ENCODE measurements at places on chromosomes 12 and 14. TPM values are rescaled to one million over a fixed set of nuclear protein-coding genes. Genes with fewer than 3 reads are reported as not detected.
A peak's percentile ranks its signal among the peaks of the same experiment; 100 is the strongest.

Gene ACRBP
- 1.6 TPM for total RNA-seq

Gene SLC22A17
- total RNA-seq: 13.4 TPM

Gene POU6F1
- 9.1 TPM for total RNA-seq

GRCh38 chr14:34671716-34672115 is 41.8 kb upstream of the SNX6 start:
- H3K36me3 ChIP-seq: no peaks in the 10 kb centered on the region
- no peak for DNase-seq
- no peak overlapping the region for H3K27ac ChIP-seq
- no peaks in the 10 kb centered on the region for H3K27me3 ChIP-seq
- H3K4me1 ChIP-seq: no peaks in the 10 kb centered on the region

DNA sequence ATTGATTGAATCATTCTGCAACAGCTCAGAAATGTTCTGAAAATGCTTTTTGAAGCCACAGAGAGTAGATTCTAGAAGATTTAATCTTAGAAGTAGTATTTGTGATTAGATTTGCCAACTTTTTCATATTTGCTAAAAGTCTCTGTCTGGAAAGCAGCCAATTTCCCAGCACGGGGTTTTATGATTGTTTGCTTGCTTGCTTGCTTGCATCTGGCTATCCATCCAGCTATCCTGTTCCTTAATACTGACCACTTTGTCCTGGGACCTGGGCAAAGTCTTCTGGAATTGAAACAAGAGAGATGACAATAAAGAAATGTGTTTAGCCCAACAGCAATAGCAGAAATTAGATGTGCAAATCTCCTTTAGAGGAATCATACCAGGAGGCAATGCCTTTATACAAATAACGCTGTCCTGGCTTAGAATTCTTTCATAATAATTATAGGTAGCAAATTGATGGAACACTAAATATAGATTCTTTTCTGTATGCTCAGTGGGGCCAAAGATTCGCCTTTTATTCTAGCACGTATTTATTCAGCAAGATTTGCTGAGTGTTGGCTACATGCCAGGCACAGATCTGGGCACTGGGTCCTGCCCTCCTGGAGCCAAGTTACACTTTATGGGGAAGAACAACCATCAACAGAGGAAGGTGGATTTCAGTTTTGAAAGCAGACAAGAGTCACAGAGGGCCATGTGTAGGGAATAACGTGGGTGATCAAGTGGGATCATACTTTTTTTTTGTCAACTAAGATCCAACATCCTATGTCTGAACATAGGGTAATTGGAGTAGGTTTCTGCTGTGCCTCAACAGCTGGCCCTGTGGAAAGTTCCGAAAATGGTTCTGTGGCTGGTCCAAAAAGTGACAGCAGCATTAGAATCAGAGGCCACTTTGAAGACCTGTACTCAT is 25.3 kb downstream of the MYBPC1 start:
- H3K36me3 ChIP-seq: no peaks in the 10 kb centered on the region
- H3K4me1 ChIP-seq: peaks cover 12% of the 10 kb centered on the region
- DNase-seq: peak; percentile 72
- H3K4me3 ChIP-seq: no peak overlapping the region

DNA sequence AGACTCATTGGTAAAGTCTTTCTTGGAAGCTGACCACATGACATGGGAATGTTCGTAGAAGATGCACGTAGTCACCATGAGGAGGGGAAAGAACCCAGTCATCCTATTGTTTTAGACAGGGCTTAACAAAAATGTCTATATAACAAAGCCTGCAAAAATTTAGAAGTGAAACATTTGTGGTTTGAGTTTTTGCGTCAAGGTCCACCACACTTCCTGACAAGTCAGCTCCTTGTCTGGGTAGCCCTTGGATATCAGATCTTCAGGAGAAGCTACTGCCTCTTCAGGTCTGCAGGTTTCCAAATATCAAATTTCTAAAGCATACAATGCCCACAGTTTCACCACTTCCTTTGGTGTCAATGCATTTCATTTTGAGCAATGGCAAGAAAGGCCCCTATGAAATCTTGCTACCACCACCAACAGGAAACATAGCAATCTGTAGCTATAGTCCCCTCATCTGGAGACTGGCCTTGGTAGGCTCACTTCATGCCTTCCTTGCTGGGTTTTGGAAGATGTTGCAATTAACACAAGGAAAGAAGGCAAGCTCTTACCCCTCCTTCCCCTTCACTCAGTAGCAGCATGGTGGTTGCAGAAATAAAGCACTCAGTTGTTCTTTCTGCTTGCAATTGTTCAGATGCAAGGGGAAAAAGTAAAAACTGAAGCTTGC is 235.2 kb downstream of the PCNX1 start:
- no peak overlapping the region for H3K4me3 ChIP-seq
- DNase-seq: no peak
- no peaks in the 10 kb centered on the region for H3K36me3 ChIP-seq
- no peak overlapping the region for H3K27ac ChIP-seq

DNA sequence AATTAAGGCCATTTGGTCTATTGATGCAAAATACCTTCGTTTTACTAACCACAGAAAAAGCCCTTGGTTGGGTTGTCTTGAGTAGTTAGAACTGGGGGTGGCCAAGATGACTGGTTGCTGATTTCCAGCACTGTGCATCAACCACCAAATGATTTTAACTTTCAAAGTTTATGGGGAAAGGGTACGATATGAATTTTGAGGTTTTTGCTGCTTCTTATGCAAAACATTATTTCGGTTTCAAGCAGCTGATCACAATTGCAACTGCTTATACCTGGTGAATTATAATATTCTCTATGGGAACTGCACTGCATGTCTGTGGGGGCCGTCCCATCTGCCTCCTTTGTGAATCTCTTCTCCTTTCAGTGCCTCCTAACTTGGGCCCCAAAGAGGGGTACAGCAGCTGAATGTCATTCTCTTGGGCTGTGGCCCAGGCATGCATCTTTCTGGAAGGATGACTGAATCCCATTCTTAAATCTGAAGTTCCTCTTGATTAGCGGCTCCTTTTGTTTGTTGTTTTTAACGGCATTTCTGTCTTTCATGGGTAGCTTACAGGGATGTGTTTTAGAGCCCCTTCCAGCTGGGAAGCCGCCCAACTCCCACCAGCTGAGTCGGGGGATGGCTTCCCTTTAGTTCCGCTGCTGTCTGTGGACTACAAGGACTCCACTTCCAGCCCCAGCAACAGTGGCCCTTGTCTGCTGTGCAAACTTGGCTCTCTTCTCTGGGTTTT is 479.8 kb downstream of the ZFP36L1 start:
- H3K27ac ChIP-seq: no peak overlapping the region
- H3K36me3 ChIP-seq: no peaks in the 10 kb centered on the region

DNA sequence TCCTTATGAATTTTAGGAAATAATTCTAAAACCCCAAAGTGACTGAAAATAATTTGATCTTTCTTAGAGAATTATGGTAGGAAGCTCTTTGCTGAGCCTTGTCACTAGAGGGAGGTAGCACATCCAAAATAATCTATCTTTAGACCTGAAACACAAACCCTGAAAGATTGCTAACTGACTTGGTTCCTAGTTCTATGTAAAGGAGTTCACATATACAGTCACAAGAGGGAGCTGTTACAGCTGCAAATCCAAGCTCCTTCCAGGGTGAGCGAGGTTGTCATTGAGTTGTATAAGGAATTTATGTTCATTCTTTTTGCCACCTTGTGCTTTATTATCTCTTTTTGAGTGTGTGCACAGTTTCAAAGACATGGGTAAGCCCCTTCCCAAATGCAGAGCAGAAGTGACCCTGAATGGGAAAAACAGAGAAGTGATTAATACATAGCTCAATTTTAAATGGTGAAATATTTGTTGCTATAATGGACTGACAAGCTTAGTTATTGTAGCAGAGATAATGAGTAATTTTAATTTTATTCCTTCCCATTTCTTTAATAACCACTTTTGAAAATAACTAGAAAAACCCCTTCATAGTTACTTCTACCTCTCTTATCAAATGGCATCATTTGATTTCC is 387.9 kb downstream of the DAD1 start:
- no peak for DNase-seq
- H3K4me1 ChIP-seq: no peaks in the 10 kb centered on the region
- no peaks in the 10 kb centered on the region for H3K36me3 ChIP-seq
- no peak overlapping the region for H3K27ac ChIP-seq
- no peak overlapping the region for H3K4me3 ChIP-seq
- H3K27me3 ChIP-seq: no peaks in the 10 kb centered on the region

- no peak overlapping the region for H3K4me3 ChIP-seq
- H3K36me3 ChIP-seq: no peaks in the 10 kb centered on the region
- no peaks in the 10 kb centered on the region for H3K4me1 ChIP-seq
- no peak overlapping the region for H3K27ac ChIP-seq
Observed at GRCh38 chr12:54128416-54128815, 60.4 kb downstream of the SMUG1 start.

DNA sequence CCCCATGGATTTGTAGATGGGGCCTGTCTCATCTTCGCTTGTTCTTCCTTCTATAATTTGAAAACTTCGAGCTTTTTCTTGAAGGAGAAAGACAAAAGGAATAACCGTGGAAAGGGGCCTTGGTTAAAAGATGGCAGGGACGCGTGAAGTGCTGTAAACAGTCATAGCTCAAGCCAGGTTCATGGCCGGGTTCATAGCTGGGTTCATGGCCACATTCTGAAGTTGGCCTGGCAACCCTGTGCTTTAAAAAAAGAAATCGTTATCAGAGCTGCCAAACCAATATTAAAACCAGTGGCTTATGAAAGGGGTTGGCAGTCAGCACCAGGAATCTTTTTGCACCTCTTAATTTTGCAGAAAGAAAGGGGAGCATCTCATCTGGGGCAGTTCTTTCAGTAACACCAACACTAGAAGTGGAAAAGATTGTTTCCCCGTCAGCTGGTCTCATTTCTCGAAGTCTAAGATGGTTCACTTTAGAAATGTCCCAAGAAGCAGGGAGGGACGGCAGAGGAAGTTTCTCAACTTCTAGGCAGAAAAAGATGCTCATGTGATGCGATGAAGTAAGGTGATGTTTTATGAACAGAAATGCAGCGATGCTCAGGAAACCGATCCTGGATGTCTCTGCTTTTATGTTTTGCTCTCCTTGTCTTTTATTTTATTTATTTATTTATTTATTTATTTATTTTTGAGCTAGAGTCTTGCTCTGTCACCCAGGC is 193.1 kb upstream of the TBX3 start:
- H3K4me3 ChIP-seq: no peak overlapping the region
- H3K27ac ChIP-seq: no peak overlapping the region

DNA sequence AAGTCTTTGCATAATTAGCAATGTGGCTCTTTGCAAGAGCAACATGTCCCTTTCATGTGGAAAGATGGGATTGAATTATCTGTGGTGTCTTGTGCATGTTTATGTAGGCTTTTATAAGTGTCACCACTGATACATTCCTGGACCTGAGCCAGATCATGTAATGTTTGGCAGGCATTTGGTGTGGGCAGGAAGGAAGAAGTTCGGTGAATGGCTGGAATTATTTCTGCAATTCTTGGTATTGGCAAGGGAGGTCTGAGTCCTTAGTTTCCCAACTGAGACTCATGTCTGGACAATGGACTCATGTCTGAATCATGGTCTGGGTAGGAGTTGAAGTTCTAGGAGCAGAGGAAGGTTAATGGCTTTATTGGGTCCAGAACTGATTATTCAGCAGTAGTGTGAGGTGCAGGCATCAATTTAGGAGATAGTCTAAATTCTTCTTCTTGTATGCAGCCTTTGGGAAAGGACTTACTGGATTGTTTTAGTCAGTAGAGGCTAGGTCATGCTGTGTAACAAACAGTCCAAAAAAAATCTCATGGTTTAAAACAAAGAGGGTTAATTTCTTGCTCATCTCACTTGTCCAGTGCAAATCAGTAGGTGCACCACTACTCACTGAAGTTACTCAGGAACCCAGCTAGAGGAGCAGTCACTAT is 186.5 kb upstream of the LHX5 start:
- H3K4me1 ChIP-seq: no peaks in the 10 kb centered on the region
- no peaks in the 10 kb centered on the region for H3K36me3 ChIP-seq

GRCh38 chr12:117803001-117803400 is 165.8 kb downstream of the KSR2 start:
- H3K4me1 ChIP-seq: no peaks in the 10 kb centered on the region
- no peak overlapping the region for H3K4me3 ChIP-seq
- no peak overlapping the region for H3K27ac ChIP-seq

- no peak for DNase-seq
- no peaks in the 10 kb centered on the region for H3K4me1 ChIP-seq
- no peak overlapping the region for H3K4me3 ChIP-seq
- H3K36me3 ChIP-seq: no peaks in the 10 kb centered on the region
Observed at GRCh38 chr12:126676434-126676833, 1590.5 kb upstream of the TMEM132C start.

DNA sequence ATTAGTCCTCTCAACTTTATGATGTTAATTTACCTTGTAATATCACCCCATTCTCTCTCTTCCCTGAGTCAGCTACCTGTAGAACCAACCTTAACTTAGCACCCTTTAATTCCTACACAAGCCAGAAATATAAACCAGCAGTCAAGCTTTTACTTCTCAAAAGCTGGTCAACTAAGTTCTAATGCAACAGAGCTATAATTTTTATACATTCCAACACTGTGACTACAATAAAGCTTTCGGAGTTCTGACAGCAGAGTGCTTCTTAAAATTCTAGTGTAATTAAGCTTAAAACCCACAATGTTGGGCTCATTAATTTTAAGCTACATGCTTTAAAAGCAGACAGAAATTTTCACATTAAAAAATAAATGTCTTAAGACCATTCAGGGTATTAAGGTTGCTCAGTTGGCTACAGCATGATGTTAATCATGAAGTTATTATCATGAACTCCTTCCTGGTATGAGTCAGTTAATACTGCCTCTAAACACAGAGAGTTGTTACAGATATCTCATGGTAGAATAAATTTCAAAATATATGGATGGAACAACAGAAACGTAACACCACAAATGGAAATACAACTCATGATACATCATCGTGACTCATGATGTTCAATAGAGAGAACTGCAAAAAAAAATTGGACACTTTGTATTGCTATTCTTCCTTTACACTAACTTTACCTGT is 126.7 kb downstream of the EPS8 start:
- no peak for DNase-seq
- no peak overlapping the region for H3K4me3 ChIP-seq
- H3K4me1 ChIP-seq: no peaks in the 10 kb centered on the region
- H3K27me3 ChIP-seq: no peaks in the 10 kb centered on the region

GRCh38 chr14:99389174-99389826 is 91.4 kb downstream of the SETD3 start:
- H3K4me1 ChIP-seq: peaks cover 4% of the 10 kb centered on the region
- no peak overlapping the region for H3K27ac ChIP-seq
- H3K27me3 ChIP-seq: no peaks in the 10 kb centered on the region
- no peak for DNase-seq
- no peak overlapping the region for H3K4me3 ChIP-seq

GRCh38 chr14:68862954-68863594 is 70.2 kb upstream of the ZFP36L1 start:
- no peaks in the 10 kb centered on the region for H3K4me1 ChIP-seq
- H3K36me3 ChIP-seq: no peaks in the 10 kb centered on the region
- H3K27ac ChIP-seq: no peak overlapping the region
- H3K27me3 ChIP-seq: no peaks in the 10 kb centered on the region

GRCh38 chr12:88400302-88400701 is 180.0 kb downstream of the KITLG start:
- no peak overlapping the region for H3K4me3 ChIP-seq
- H3K27me3 ChIP-seq: no peaks in the 10 kb centered on the region
- no peak overlapping the region for H3K27ac ChIP-seq
- no peak for DNase-seq
- H3K4me1 ChIP-seq: no peaks in the 10 kb centered on the region

GRCh38 chr12:39476121-39476520 is 33.2 kb upstream of the KIF21A start:
- no peak overlapping the region for H3K4me3 ChIP-seq
- H3K27ac ChIP-seq: no peak overlapping the region
- H3K27me3 ChIP-seq: no peaks in the 10 kb centered on the region
- H3K4me1 ChIP-seq: no peaks in the 10 kb centered on the region
- no peak for DNase-seq
- H3K36me3 ChIP-seq: no peaks in the 10 kb centered on the region

Measured in lung (tissue), 17 donors.